Head of caudate nucleus (tissue), 42 donors: ENCODE measurements at places on chromosomes 2 and 18.

GRCh38 chr18:74368901-74369705 is 53.5 kb downstream of the C18orf63 start:
- no peak for DNase-seq

DNA sequence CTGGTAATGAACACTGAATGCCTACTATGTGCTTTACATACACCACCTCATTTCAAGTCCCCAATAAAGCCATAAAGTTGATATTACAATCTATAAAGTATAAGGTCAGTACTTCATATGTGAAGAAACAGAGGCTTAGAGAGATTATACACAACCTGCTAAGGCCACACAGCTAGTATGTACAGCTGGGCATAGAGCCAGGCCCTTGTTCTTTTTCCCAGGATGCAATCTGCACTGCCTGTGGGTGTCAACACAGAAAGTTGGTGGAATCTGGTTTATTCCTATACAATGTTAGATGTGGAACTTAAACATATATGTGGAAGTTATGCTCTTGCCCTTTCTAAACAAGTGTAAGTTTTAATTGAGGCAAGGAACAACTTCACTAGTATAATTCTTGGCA is 32.8 kb downstream of the INSIG2 start:
- DNase-seq = no peak

GRCh38 chr2:230412846-230413245 is 3.2 kb upstream of the SP100 start:
- DNase-seq = no peak

GRCh38 chr2:233813236-233814055 is 35.3 kb downstream of the MROH2A start:
- DNase-seq = no peak

DNA sequence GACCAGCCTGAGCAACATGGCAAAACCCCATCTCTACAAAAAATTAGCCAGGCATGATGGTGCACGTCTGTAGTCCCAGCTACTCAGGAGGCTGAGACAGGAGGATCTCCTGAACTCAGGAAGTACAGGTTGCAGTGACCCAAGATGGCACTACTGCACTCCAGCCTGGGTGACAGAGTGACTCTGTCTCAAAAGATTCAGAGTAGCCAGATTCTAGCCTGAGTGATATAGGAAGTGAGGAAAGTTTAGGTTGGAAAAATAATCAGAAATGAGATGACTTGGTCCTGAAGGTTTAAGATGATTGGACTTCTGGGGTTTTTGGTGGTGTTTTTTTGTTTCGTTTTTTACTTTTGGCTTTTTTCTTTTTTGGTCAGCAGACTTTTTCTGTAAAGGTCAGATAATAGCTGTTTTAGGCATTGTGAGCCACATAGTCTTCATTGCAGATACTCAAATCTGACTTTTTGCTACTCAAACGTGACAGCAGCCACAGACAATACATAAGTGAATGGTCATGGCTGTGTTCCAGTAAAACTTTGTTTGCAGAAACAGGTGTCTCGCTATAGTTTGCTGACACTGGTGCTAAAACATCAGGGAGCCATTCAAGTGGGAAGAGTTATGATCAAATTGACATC is 104.1 kb upstream of the UBXN4 start:
- DNase-seq = no peak

DNA sequence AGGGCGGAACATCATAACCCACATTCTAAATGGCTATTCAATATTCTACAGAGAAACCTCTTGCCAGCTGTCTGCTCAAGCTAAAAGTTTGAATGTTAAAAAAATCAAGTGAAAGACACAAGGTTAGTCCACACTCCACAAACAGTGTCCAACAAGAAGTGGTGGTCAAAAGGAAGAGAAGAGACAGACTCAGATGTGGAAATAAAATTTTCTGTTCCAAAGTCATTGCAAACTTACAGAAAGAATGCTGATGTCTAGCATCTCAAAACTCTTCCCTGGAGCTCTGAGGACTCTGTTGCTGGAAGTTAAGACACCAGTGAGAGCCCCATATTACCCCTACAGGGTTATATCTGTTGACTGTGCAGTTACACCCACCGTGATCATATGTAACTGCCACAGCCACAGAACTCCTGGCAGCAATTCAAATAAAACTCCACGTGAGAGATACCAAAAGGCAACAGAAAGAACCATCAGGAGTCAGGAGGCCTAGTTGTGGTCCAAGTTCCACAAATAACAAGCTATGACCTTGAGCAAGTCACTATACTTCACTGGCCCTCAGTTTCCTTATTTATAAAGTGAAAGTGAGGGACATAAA is 60.9 kb downstream of the AAK1 start:
- DNase-seq = no peak

- DNase-seq = no peak
Observed at GRCh38 chr2:130936451-130936850, 99.7 kb downstream of the ARHGEF4 start.

DNA sequence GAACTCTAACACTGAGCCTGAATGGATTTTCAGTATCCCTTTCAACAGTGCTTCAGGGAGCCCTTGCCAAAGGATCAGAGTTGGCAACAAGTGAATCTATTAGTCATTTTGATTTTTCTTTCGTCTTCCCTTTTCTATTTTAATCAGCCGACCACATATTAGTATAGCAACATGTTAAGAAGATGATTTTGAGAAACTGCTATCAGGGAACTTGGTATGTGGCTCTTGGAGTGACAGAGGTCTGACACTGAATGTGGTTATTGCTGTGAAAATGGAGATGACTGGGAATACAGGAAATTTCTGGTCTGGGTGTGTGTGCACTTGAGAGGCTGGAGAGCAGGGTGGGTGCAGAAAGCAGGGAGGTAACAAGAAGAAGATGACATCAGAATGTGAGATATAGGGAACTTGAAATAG is 28.7 kb upstream of the IL1RL1 start:
- DNase-seq = no peak

GRCh38 chr2:218959141-218959731 is at the start of gene CDK5R2:
Gene CDK5R2, plus strand, starts transcription at chr2:218959666. Its CDS starts 155 bp downstream, at chr2:218959821.
- peak; percentile 93 for DNase-seq

DNA sequence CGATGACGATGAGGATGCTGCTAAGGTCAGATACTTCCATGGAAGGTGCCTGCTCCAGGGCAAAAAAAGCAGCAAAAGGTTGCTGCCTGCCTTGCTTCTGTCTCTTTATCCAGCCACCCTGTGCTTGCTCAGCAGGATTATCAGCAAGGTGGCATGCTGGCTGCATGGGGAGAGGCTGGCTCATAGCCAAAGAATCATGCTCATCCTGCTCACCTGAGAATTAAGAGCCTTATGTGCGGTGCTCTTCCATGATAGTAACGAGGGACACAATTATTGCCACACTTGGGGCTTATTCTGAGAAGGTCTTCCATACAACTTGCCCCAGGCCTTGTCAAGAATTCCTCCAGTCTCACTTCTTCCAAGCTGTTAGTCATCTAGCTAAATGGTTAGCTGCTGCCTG is 60.4 kb upstream of the SEC11C start:
- no peak for DNase-seq
